Activated CD8-positive, alpha-beta memory T cell treated with anti-CD3 and anti-CD28 coated beads, Interleukin-2, amount 10 ng/mL, durations not matched to agents 7 days and 5 days (primary cell): ENCODE measurements at places on chromosomes 1 and 21.

DNA sequence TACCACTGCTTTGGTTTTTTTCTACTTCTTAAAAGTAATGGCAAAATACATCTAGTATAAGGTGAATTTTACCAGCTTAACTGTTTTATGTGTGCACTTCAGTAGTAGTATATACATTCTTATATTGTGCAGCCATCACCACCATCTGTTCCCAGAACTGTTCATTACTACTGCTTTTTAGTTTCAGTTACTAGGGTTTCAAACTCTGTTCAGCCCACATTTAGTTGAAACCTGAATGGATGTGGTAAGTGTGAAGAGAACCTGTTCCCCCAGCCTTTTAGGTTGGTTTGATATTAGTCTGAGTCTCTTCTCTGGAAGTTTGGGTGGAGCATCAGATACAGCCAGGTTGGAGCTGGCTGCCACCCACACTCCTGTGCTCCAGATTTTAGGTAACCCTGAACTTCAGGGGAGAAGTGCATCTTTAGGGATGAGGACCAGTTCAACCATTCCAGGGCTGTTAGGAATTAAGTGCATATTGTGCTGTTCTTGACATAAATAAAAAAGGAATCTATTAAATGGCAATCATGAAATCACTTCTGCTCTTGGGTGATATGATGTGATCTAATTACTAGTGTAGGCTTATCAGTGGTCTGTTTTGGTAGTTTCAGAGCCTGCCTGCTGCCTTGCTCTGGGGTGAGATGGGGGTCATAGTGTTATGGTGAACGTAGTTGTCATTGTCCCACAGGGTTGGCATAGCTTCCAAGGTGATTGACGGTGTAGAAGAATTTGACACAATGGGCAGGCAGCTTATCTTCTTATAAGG is 32.1 kb downstream of the URB2 start:
- peak; percentile 9 for DNase-seq

DNA sequence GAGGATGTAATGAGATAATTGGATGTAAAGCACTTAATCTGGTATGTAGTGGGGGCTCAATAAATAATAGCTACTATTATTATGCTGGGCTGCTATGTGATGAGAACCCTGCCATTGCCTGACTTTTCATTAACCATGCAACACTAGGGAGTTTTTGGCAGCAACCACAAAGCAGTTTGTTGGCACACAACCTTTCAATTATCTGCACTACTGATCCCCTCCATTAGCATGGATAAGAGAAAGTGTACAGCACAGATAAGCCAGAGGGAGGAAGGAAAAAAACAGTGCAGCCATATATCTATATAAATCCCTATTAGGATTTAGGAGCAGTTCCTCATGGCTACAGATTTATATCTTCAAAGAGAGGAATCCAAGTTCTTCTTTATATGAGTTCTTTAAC is 498.5 kb downstream of the NUF2 start:
- no peak for DNase-seq

DNA sequence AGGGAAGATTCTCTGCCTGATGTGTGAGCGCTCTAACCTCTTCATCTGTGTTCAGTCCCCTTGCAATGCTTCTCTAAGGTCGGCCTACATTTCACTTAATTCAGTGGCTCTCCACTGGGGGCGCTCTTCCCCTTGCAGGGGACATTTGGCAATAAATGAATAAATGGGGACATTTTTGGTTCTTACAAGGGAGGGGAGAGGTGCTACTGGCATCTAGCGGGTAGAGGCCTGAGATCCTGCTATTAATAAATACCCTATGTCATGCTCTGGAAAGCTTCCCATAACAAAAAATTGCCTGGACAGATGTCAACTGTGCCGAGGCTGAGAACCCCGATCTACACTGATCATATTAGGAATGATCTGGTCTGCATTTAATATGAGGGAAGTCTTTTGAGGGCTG is 25.9 kb upstream of the DNAJC11 start:
- peak; percentile 61 for DNase-seq

DNA sequence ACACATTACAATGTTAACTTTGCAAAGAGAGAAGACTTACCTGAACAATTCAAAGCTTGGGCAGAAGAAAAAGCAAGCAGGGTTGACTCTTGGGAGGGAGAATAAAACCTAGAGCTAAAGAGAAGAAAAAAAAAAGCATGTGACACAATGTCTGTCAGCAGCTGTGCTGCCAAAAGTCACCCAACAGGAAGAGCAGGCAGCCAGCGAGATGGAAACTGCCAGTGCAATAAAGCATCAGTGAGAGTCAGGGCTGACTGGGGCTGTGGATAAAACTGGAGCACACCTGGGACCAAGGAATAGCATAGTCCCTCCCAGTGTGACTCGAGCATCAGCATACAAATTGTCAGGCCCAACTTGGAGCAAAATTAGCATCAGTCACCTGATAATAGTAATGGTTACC is 65.0 kb upstream of the SLC22A15 start:
- no peak for DNase-seq

DNA sequence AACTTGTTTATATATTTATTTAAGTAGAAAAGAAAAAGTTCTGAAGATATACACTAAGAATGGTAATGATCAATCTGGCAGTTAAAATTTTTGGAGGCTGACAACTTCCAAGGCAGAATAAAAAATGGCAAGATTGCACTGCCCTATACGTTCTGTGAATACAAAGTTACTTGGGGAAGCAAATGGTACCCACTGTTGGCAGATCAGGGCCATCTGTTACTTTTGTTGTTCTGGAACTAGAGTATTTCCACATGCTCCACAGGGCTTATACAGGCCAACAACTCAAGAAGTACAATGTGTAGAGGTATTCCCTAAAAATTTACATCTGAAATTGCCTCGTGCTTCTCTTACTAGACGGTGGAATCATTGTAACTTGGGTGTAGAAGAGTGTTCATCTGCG is 53.2 kb downstream of the AHCTF1 start:
- DNase-seq, result no peak

- DNase-seq, result no peak
These were observed 73.3 kb downstream of the TAS1R2 start for GRCh38 chr1:18786149-18786548.

DNA sequence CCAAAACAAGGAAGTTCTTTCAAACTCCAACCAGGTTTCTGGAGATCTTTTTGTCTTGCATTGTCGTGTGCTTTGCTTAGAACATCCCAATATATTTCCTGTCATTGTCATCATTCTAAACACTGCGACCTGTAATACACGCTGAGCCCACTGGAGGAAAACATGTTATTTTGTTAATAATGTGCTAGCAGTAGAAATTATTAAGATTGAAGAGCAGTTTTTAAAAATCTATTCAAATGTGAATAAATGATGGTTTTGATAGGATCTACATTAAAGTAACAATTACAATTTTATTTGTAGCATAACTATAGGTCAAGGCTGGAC is 268.5 kb downstream of the PTPRC start:
- no peak for DNase-seq

GRCh38 chr1:218164930-218165700 is 120.0 kb upstream of the RRP15 start:
- no peak for DNase-seq

DNA sequence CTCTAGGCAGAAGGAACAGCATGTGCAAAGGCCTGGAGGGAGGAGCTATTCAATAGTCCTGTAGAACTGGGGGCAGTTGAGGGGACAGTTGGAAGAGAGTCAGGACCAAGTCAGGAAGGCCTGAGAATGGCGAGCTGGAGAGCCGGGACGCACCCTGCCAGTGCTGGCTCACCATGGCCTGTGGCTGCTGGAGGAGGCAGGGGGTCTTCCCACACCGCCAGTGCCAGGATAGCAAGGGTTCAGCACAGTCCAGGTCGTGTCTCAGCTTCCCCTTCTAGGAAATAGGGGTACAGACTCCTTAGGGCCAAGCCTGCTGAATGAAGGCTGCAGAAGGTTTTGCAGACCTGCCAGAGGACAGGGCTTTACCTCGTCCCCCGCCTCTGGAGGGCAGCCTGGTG is 7.3 kb downstream of the PODN start:
- DNase-seq, result no peak

- peak; percentile 59 for DNase-seq
These were observed 1.1 kb upstream of the GTF2B start for GRCh38 chr1:88892357-88892877.

- no peak for DNase-seq
These were observed 315.0 kb upstream of the LRRC7 start for GRCh38 chr1:69252696-69253095.

GRCh38 chr1:29237852-29238619 is 1.7 kb downstream of the PTPRU start:
- no peak for DNase-seq

- no peak for DNase-seq
These were observed 30.4 kb upstream of the TMEM61 start for GRCh38 chr1:54950006-54950368.

GRCh38 chr1:208848854-208849253 is 604.7 kb upstream of the PLXNA2 start:
- DNase-seq, result no peak

GRCh38 chr1:61343734-61344420 is 261.5 kb downstream of the NFIA start:
- no peak for DNase-seq

DNA sequence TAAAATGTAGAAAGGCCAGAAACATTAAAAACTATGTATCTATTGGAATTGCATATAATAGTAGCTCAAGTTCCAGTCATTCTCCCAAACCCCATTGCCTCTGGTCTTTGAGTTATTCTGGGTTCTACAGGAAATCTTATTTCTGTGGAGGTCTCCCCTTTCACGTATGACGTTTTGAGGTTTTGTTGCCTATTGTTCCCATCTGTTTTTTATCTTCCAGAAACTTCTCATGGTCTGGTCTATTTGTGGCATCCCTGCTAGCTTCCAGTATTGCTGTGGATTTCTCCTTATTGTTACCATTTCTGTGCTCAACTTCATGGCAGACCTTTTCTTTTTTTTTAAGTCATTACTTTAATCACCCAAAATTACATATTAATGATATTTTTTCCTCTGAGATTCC is 43.3 kb downstream of the DTL start:
- DNase-seq, result no peak

DNA sequence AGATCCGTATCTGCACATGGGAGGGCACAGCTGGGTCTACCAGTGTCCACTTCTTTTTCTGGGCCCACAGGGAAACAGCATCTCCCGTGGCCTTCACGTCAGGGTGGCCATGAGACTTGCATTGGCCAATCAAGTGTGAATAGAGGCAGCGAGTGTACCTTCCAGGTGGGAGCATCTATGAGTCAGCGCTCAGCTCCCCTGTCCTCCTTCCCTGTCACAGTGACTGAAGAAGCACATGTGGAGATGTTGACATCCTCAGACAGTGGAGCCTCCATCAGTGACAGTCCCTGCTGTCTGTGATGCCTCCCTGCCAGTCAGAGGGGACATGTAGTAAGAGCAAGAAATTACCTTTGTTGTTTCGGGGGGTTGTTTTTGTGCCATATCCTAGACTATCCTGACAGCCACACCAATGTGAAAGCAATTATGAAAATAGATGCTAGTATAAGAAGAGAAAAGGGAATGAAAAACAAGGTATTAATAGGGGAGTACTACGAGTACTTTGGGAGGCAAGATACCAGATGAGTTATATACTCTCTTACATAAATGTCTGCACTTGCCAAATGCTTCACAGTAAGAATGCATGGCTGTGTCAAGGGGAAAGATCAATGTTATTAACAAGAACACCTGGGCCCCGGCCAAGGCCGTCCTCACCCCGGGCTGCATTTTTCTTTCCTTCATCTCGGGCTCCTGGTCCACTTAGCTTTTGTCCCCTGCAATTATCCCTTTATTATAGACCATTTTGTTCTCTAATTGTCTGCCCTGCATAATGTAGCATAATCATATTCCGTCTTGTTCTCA is 86.0 kb downstream of the MATN1 start:
- no peak for DNase-seq

DNA sequence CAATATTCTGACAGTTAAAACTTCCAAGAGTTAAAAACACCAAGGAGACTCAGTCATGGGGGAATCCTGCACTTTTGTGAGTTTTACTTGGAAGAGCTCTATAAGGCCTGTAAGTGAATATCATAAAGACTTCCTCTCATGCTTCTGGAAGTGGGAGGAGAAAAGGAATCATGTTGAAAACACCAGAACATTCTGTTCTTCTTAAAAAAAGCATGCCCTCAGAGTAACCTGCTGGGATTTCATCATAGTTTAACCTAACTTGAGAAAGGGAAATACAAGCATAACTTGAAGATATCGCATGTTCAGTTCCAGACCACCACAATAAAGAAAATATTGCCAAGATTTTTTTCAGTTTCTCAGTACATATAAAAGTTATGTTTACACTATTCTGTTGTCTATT is 51.9 kb downstream of the COL11A1 start:
- DNase-seq, result no peak

DNA sequence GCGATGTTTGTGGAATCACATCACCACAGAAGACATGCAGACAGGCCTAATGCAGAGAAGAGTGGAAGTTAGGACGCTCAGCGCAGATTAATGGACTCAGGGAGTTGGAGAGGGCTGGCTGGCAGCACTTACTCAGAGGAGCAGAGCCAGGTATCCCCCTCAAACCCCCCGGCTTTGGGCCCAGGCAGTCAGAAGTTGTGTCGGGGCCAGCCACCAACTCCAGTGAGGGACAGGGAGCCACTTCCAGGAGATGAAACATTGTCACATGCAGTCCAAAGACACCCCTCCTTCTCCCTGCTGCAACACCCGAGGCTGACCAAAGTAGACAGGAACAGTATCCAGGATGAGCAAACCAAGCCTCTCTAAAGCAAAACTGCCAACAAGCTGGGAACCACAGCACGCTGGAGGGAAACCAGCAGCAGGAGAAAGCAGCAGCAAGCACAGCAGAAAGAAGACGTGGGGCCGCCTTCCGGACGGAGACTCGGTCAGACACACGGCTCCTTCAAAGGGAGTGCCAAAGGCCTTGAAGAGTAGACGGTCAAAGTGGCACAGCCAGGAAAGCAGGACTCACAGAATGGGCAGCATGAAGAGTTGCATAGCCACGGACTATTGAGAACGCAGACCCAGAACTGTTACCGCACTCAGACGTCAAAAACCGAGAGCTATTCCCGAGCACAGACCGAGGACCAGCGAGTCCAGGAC is 149.3 kb downstream of the PCBP3 start:
- DNase-seq, result no peak

GRCh38 chr1:96331596-96331995 is 390.0 kb upstream of the PTBP2 start:
- DNase-seq, result no peak

- no peak for DNase-seq
These were observed 215.2 kb downstream of the URB2 start for GRCh38 chr1:229841230-229841629.

GRCh38 chr1:18913065-18913835 is 10.9 kb upstream of the ALDH4A1 start:
- DNase-seq, result peak; percentile 75

DNA sequence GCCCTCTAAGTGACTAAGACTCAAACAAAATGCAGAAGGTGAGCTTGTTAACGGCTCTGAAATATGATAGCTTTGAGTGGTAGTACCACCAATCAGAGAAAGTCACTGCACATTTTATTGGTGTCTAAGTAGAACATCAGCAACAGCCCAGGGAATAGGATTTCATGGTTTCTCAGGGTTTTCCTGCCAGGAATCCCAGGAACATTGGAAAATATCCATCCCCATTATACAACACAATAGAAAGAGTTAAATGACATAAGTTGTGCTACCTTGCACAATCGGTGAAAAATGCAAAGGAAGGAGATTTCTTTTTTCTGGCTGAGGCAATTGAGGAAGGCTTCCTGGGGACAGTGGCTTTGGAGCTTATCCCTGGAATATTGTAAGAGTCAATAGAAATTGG is 283.1 kb downstream of the HLX start:
- no peak for DNase-seq

- DNase-seq, result no peak
These were observed 11.9 kb downstream of the PHTF1 start for GRCh38 chr1:113747376-113747775.
